ENCODE measurements at places on chromosomes 6 and 20. TPM values are rescaled to one million over a fixed set of nuclear protein-coding genes. Genes with fewer than 3 reads are reported as not detected.
A peak's percentile ranks its signal among the peaks of the same experiment; 100 is the strongest.

DNA sequence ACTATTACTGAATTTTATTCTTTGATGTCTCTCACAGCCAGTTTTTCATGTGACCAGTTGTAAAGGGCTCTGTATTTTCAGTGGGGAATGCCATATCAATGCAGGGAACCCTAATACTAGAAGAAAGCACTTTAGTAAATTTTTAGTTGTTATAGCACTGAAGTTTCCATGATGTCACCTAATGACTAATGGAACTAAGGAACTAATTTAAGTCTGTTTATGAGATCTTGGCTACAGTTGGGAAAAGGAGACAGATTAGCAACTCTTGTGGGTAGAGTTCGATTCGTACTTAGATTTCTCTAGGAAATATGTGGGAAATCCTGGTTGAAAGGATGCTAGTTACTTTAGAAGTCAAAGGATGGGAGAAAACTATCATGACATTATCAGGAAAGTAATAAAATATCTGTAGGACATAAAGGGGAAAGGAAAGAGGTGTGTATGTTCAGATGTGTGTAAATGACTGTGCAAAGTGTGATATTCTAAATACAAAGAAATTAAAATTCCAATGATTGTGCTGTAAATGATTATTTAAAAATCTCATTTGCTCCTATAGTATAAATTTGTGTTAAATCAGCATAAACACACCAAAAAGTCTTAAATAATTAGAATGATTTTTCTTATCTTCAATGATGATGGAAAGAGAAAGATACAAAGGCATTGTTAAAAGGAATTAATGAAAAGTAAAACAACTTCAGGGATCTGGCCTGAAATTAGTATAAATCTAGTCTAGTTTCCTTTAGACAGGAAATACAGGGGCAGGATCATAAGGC lies 103.4 kb downstream of the LRRC1 start:
- H3K36me3 ChIP-seq, result no peaks in the 10 kb centered on the region
- DNase-seq, result no peak
- H3K27me3 ChIP-seq, result no peaks in the 10 kb centered on the region
- no peak overlapping the region for H3K4me3 ChIP-seq

- H3K4me3 ChIP-seq, result peak overlapping the region; percentile 4
- H3K4me1 ChIP-seq, result peaks cover 27% of the 10 kb centered on the region
- no peaks in the 10 kb centered on the region for H3K36me3 ChIP-seq
- no peaks in the 10 kb centered on the region for H3K27me3 ChIP-seq
- DNase-seq, result no peak
- H3K27ac ChIP-seq, result peak overlapping the region; percentile 68
Observed at GRCh38 chr6:141199074-141199473, 933.7 kb upstream of the GJE1 start.

Gene GGTLC1
- total RNA-seq, result not detected

DNA sequence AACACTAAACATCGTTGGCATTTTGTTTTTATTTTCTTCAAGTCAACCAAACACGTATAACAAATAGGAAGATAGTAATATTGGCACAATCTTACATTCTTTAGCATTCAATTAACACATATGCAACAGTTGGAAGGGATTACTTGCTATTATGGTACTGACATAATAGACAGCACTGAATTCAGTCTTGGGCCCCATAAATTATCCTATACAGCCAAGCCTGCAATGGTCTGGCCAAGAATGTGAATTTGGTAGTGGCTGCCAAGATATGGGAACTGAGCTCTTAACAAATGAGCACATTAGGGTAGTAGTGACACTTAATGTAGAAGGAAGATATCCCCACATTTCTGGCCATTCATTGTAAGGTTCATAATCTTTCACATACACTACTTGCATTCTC lies 44.8 kb upstream of the ARHGAP18 start:
- H3K4me3 ChIP-seq, result no peak overlapping the region
- peaks cover 19% of the 10 kb centered on the region for H3K4me1 ChIP-seq
- no peaks in the 10 kb centered on the region for H3K36me3 ChIP-seq
- DNase-seq, result no peak

Gene SLC12A5
- total RNA-seq, result not detected

Gene LGSN
- not detected for total RNA-seq

Gene BPIFA1
- not detected for total RNA-seq

Gene ESR1
- 4.9 TPM for total RNA-seq

DNA sequence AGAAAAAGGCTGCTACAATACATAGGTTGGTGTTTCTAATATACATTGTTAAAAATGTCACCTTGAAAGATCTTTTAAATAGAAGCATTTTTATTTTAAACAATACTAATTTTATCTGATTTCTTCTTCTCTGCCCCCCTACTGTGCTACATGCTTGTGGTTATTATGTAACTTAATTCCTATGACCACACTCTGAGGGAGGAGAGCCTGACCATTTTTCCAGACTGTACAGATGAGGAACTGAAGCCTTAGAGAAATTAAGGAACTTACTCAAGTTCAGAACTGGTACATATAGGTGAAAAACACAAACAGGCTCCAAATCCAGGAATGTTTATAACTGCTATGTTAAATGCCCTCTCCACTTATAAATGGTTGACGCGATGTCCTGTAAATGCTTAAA lies 43.4 kb upstream of the ARHGAP18 start:
- no peaks in the 10 kb centered on the region for H3K27me3 ChIP-seq
- peaks cover 28% of the 10 kb centered on the region for H3K4me1 ChIP-seq
- no peak overlapping the region for H3K4me3 ChIP-seq
- H3K36me3 ChIP-seq, result no peaks in the 10 kb centered on the region
- no peak for DNase-seq

- no peak overlapping the region for H3K27ac ChIP-seq
- peaks cover 3% of the 10 kb centered on the region for H3K4me1 ChIP-seq
- no peaks in the 10 kb centered on the region for H3K27me3 ChIP-seq
- H3K4me3 ChIP-seq, result no peak overlapping the region
- peaks cover 11% of the 10 kb centered on the region for H3K36me3 ChIP-seq
Observed at GRCh38 chr20:33859157-33859695, 48.1 kb downstream of the CHMP4B start.

DNA sequence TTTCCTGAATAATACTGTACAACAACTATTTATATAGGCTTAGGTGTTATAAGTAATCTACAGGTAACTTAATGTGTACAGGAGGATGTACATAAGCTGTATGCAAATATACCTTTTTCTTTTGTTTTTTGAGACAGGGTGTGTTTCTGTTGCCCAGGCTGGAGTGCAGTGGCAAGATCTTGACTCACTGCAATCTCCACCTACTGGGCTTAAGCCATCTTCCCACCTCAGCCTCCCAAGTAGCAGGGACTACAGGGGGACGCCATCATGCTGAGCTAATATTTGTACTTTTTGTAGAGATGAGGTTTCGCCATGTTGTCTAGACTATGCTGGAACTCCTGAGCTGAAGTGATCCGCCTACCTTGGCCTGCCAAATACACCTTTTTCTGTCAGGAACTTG lies 191.7 kb upstream of the ZNF217 start:
- no peak overlapping the region for H3K27ac ChIP-seq
- no peaks in the 10 kb centered on the region for H3K36me3 ChIP-seq
- no peak for DNase-seq

Gene ABHD16B
- total RNA-seq, result not detected

DNA sequence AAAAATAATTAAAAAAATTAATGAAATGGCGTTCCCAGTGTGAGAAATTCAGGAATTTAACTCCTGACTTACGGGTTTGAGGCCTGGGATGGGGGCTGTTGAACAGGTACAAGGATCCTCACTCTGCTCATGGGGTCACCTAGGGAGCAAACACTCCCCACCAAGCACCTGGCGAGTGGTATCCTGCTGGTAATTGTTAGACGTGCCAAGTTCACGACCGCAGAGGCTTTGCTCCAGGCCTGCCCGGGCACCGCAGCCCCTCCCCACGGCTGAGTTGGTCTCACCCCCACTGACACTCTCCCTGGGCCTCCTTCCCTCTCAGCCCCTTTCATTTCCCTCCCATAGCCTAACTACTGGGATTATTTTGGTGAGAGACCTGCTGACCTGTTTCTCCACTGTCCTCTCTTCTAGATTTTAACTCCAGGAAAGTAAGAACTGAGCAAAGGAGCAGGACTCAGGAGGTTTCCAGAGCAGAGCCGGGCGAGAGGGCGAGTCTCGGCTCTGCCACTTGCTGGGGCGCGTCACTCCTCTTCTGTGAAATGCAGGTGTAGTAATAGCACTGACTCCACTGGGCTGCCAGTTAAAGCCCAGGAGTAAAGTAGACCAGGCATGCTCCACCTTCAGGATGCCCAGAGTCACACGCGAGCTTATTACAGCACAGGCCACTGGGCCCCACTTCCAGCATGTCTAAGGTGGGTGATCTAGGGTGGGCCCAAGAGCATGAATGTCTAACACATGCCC lies 22.8 kb downstream of the BMP7 start:
- H3K27ac ChIP-seq, result no peak overlapping the region
- DNase-seq, result no peak
- H3K4me1 ChIP-seq, result no peaks in the 10 kb centered on the region
- H3K36me3 ChIP-seq, result no peaks in the 10 kb centered on the region

- no peaks in the 10 kb centered on the region for H3K27me3 ChIP-seq
- no peaks in the 10 kb centered on the region for H3K4me1 ChIP-seq
- no peaks in the 10 kb centered on the region for H3K36me3 ChIP-seq
- no peak overlapping the region for H3K4me3 ChIP-seq
- DNase-seq, result no peak
Observed at GRCh38 chr6:146135167-146135566, 106.3 kb downstream of the GRM1 start.

All from thoracic aorta (tissue), 2 donors.